Fibroblast of the conjunctiva (primary cell): ENCODE measurements at places on chromosomes 6 and 20.
A peak's percentile ranks its signal among the peaks of the same experiment; 100 is the strongest.

- DNase-seq: no peak
Observed at GRCh38 chr6:5068153-5068751, 16.9 kb upstream of the PPP1R3G start.

DNA sequence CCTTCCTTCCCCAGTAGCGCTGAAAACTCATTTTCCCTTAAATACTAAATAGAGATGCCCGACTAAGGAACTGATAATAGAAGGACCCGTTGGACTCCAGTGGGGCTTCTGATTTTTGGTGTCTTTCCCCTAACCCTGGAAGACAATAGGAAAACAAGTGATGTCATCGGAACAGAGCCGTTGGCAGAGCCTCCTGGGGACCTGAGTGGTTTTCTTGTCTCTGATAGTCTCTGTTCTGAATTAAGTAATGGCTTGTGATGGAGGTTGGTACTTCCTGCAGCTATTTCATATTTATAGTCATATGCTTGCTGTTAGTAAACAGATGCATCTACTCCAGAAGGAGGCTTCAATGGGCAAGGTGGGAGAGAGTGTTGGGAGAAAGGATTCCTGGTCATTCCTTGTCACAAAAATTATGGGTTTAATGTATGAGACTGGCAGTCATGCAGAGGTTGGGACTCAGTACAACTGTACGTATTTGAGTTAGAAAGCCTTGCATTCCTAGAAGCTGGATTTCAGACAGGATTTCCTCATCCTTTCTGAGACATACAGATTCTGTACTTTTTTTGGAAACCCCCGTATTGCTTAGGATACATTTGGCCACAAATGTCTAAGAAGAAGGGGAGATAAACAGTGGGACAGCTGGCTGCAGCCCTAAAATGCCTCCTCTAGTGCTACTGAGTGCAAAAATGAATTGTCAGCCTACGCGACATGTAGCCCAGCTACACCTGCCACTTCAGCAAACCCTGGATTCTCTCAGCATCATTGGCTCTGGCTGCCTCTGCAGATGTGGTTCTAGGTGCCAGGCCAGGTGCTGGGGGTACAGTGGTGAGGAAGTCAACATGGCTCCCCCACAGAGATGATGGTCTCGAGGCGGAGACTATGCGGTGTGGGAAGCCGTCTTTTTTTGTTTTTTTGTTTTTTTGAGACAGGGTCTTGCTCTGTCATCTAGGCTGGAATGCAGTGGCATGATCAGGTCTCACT lies 38.1 kb downstream of the CDS2 start:
- DNase-seq: no peak

DNA sequence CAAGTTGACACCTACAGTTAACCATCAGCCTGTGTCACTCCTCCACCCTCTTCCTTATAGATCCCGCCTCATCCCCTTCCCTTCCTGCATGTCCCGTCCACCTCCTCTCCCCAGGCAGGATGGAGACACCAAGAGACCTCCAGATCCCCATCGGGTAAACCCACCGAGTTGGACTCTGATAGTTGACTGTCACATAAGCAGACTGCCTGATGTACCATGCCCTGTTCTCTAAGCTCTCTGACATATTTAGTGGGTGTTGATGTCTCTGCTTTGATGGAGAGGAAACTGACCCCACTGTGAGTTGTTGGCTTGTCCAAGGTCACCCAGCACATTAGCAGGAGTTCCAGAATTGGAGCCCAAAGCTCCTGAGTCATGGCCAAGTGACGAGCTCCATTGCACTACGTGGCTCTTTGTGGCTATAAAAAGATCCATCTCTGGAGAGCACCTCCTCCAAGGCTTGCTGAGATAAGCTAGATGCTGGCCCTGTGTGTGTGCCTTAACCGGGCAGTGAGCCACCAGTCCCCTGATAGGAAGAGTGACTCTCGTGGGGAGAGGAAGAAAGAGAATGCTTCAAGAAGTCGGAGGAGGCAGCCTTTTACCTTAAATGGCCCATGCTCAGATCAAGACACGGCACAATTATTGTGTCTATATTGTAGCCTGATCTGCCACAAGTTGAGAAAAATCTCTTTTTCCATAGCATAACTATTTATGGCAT lies 236.0 kb upstream of the ECI2 start:
- no peak for DNase-seq

GRCh38 chr6:18707714-18708439 lies 320.7 kb downstream of the RNF144B start:
- no peak for DNase-seq

GRCh38 chr6:37783856-37784584 lies 35.5 kb upstream of the ZFAND3 start:
- no peak for DNase-seq

- no peak for DNase-seq
Observed at GRCh38 chr6:74902089-74902488, 303.8 kb downstream of the COL12A1 start.

- no peak for DNase-seq
Observed at GRCh38 chr6:139490482-139490881, 116.0 kb upstream of the CITED2 start.

DNA sequence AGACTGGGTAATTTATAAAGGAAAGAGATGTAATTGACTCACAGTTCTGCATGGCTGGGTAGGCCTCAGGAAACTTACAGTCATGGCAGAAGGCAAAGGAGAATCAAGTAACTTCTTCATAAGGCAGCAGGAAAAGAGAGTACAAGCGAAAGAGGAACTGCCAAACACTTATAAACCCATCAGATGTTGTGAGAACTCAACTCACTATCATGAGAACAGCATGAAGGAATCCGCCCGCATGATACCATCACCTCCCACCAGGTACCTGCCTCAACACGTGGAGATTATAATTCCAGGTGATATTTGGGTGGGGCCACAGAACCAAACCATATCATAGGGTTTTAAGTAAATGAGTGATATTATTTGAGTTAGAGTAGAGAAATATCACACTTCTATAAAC lies 189.3 kb downstream of the TSHZ2 start:
- DNase-seq: no peak

DNA sequence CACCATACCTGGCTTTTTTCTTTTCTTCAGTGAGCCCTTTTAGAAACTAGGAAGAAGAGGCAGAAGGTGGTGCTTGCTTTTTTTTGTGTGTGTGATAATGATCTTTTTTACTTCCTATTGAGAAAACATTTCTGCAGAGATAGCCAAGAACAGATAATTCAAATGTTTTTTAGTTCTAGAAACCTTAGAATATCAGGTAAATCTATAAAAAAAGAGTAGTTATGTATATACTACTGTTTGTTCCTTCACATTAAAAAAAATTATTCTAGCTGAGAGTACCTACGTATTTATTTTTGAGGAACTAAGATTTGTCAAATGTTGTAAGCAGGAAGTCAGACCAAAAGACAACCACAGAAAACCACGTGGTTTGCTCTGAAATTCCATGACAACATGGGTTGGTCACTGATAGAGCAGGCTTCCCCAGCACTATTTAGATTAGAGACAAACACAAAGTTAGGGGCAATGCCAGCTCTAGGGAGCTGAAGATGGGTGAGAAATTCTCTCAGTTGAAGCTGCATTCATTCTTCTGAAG lies 12.8 kb downstream of the STK4 start:
- DNase-seq: no peak

DNA sequence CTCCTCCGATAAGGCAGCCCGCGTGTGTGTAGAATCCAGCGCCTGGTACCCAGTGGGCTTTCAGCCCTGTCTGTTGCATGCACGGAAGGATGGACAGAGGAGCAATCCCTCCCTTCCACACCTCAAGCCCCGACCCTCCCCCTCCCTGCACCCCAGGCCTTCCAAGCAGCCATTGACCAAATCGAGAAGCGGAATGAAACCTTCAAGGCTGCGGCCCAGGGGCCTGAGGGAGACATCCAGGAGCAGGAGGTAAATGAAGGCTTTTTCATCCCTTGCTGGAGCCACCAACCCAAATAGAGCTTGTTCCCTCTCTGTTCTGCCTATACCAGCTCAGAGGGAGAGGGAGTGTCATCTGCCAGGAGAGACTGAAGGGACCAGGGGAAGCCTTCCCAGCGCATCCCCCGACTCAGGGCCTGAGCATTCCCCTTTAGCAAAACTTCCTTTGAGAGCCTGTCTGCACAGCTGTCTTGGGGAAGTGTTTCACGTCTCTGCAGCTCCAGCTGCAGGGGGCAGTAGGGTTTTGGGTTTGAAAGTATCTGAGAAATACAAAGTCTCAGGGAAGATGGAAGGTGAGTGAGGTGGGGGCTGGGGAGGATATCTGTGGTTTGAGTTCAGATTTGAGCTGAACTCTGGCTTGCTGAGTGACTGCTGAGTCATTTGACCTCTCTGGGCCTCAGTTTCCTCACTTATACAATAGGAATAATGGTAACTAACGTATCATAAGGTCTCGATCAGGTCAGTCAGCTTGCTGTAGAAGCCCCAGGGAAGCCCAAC lies 16.1 kb downstream of the FGD2 start:
- peak; percentile 26 for DNase-seq

GRCh38 chr20:63070301-63070625 lies 63.5 kb upstream of the BHLHE23 start:
- no peak for DNase-seq

DNA sequence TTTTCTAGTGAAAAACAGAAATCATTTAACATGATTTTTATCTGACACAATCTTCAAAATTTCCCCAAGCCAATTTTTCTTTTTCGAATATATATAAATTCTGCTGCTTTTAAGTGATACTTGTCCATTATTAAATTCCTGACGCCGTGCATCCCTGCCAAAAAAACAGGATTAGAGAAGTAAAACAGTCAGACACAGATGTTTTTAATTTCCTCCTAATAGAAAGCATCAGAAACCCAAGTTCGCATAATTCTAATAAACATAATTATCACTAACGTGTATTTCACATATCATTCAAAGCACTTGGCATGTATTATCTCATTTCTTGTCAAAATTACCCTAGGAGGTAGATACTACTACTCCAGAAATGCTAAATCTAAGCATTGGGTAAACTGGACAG lies 179.5 kb downstream of the ZFP64 start:
- no peak for DNase-seq

- no peak for DNase-seq
Observed at GRCh38 chr6:5481750-5482149, 220.4 kb downstream of the FARS2 start.

DNA sequence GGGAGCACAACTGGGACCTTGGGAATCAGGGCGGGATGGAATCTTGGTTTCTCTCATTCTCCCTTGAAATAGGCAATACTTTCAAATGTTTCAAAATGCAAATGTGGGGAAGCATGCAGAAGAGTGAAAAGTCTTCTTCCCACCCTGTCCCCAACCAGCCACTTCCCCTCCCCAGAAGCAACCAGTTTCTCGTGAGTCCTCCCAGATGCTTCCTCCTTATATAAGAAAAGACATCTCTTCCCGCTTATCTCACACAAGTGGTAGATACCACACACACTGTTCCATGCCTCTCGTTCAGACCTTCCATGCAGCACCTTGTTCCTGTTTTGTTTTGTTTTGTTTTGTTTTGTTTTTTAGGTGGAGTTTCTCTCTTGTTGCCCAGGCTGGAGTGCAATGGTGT lies 25.1 kb downstream of the HCK start:
- DNase-seq: no peak

- peak; percentile 57 for DNase-seq
Observed at GRCh38 chr6:70371454-70372105, 41.7 kb upstream of the FAM135A start.

GRCh38 chr6:157538168-157538567 lies 157.2 kb downstream of the ZDHHC14 start:
- DNase-seq: no peak

GRCh38 chr6:108565893-108566292 lies 5.2 kb downstream of the FOXO3 start:
- peak; percentile 42 for DNase-seq

GRCh38 chr20:2797136-2797983 lies 3.1 kb downstream of the CPXM1 start:
- DNase-seq: no peak

- no peak for DNase-seq
Observed at GRCh38 chr20:44746367-44747165, 901 bp downstream of the KCNK15 start.

- no peak for DNase-seq
Observed at GRCh38 chr6:103047567-103047966, 1654.1 kb downstream of the GRIK2 start.

DNA sequence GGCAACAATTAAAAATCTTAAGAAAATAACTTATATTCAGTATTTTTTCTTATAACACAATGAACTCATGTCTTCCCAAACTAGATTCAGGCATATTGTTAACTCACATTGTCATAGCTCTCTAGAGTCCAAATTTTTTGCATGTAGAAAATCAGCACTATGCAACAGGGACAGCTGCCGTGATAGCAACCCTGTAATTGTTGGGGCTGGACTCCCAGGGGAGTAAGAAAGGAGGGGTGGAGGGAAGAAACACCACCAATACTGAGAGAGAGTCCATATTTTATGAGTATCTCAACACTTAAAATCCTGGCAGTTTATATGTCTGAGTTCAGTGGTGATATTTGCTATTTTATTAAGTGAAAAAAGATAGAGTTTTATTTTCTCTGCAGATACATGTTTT lies 89.6 kb upstream of the HS3ST5 start:
- no peak for DNase-seq
